Stimulated activated CD8-positive, alpha-beta memory T cell treated with anti-CD3 and anti-CD28 coated beads, Interleukin-2, amount 100 ng/mL, for 1 hour (primary cell): ENCODE measurements at places on chromosomes 1 and 21.

DNA sequence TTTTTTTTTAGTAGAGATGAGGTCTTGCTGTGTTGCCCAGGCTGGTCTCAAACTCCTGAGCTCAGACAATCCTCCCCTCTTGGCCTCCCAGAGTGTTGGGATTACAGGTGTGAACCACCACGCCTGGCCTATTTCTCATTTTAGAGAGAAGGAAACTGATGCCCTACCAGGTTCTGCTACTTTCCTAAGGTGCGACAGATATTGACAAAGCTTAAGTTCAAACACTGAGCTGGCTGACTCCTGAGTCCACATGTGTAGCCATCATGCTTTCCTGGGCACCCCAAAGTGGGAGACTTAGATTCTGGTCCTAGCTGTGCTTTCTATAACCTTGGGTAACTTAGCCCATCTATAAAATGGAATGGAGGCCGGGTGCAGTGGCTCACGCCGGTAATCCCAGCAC, 5.1 kb upstream of the TMEM222 start:
- no peak for DNase-seq

- DNase-seq, result no peak
These were observed 13.4 kb downstream of the HYI start for GRCh38 chr1:43440358-43440757.

DNA sequence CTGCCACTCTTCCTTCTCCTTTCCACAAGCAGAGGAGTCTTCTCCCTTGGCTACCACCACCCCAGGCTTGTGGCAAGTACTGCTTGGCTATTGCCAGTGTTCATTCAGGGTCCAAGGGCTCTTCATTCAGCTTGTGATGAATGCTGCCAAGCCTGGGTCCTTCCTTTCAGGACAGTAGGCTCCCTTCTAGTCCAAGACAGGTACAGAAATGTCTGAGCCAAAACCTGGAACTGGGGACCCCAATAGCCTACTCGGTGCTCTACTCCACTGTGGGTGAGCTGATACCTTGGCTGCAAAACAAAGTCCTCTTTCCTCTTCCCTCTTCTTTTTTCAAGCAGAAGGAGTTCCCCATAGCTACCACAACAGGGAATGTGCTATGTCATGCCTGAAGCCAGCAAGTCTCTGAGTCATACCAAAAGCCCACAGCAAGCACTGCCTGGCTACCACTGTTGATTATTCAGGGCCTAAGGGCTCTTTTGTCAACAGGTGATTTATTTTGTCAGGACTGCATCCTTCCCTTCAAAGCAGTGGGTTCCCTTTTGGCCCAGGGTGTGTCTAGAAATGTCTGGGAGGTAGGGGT, 268.9 kb downstream of the HHAT start:
- DNase-seq, result no peak

DNA sequence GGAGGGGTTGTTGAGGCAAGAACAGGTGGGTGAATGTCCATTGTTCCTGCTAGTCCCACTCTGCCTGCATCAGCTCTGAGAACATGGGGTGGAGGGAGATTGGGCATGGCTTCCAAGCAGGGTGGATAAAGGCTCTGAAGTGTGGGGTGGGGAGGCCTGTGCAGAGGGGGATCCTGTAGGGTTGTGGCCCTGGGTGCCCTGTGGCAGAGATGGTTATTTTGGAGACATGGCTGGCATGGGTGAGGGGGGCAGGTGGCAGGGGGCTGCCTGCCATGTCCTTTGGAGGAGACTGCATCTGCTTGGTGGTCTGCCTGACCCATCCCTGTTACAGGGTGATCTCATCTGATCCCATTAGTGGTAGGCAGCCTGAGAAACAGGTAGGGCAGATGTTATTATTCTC, 11.2 kb downstream of the MYOG start:
- DNase-seq, result no peak

- DNase-seq, result no peak
These were observed 93.5 kb downstream of the SIK1 start for GRCh38 chr21:43333298-43334062.

DNA sequence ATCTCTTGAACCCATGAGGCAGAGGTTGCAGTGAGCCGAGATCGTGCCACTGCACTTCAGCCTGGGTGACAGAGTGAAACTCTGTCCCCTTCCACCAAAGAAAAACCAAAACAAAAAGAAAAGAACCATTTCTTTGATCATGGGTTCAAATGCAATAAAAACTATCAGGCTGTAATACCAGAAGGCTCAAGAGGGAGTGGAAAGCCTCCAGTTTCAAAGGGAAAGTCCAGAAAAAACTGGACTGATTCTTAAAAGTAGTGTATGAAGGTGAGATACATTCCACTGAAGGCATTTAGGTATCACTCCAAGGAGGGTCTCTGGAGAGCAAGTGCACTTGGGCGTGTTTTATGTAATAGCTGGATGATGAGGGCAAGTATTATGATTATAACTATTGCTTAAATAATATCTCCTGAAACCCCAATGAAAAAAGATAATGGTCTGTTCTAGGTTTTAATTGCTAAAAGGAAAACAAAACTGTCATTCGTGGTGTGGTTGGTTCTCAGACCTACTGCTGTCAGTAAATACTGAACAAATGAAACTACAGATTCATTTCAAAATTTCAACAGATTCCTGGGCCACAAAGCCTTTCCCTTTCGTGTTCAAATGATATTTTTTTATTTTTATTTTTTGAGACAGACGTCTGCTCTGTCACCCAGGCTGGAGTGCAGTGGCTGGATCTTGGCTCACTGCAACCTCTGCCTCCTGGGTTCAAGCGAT, 6.0 kb upstream of the CAMTA1 start:
- no peak for DNase-seq

DNA sequence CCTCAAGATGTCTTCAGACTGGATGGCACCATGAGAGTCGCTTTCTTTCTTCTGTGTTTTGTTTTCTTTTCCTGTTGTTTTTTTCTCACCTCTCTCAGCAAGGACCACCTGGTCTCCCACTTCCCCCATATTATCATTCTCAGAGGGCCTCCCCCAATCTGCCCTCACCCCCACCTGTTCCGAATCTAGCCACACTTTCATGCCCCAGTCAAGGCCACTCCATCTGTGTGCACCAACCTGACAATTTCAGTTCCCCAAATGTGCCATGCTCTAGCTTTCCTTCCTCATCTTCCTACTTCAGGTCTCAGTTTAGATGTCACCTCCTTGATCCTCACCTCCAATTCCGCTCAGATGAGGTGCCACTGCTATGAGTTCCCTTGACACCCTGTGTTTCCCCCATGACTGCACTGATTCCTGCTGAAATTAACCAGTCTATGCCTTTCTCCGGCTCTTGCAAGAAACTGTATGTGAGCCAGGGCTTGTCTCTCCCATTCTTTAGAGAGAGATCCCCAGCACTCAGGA, 146.2 kb downstream of the PLPP3 start:
- no peak for DNase-seq

DNA sequence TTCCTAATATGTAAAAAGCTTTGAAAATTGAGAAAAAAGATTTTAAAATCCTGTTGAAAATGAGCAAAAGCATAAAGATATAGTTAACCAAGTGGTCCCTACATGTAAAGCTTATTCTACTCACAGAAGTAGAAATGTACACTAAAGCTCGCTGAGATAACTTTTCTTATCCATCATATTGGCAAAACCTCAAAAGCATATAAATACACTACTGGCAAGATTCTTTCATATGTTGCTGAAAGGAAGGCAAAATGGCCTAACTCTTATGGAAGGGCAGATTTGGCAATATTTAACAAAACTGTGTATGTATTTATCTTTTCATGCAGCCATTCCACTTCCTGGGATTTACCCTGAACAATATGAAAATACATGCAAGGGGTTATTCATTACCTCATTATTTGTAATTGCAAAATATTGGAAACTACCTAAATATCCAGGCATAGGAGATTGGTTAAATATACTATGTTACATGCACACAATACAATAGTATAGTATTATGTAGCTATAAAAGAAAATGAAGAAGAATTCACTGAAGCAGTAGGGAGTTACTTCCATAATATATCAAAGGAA, 43.2 kb upstream of the LYPLAL1 start:
- no peak for DNase-seq

- DNase-seq, result no peak
These were observed 667.6 kb upstream of the NCAM2 start for GRCh38 chr21:20330652-20331051.

- no peak for DNase-seq
These were observed 3.6 kb upstream of the SUCO start for GRCh38 chr1:172529304-172529703.

DNA sequence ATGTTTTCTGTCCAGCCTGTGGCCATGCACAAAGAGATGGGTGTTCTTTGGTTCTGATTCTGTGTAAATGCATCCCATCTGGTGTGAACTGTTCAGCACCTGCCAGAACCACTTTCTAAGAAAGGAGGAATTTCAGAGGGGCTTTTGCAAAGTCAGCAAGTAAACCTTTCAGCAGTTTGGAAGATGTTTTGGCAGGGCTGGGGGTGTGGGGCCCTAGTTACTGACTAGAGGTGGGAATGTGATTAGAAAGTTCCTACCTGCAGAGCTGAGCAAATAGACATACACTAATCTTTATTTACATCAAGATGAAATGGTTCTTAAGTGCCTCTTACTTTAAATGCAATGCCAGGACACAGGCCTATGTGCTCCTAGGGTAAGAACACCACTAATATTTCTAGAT, 378.1 kb upstream of the USP24 start:
- DNase-seq, result no peak

- DNase-seq, result no peak
These were observed 23.7 kb downstream of the RRP1 start for GRCh38 chr21:43812957-43813655.

- no peak for DNase-seq
These were observed 550 bp downstream of the TMPRSS3 start for GRCh38 chr21:42395302-42395701.

DNA sequence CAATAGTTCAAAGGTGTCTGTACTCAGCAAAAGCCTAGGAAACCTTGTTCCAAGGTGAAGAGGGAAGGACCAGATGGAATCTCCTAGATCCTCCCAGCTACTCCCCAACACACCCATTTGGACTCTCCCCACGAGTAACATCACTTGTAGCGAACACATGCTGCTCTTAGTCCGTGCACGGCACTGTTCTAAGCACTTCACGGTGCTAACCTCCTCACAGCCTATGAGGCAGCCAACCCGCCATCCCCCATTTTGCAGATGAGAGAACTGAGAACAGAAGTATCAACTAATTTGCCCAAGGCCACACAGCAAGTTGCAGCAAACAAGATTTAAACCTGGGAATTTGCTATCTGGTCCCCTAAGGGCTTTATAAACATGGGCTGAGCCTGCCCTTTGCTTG, 24.3 kb downstream of the MRPL37 start:
- DNase-seq, result no peak

DNA sequence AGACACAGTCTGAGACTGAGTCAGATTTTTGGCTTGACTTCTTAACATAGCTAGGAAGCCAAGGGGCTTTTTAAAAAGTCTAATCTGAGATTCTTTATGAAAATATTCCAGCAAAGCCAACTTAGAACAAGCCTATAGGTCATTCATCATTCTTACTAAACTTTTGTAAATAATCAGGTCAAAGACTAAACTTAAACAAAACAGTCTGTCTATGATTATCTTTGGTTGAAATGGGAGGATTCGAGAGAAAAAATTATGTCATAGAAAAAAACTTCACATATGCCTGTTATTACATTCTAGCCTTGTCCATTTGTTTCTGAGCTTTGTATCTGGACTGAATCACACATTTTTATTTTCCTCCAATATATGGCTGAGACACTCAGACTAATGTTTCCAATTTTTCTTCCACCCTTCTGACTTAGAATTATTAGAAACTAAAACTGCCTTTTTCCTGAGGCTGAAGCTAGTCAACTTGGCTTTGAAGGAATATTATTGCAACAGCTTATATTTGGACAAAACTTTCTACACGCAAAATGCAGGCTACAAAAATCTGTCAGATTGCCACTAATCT, 83.3 kb downstream of the ETS2 start:
- DNase-seq, result no peak

DNA sequence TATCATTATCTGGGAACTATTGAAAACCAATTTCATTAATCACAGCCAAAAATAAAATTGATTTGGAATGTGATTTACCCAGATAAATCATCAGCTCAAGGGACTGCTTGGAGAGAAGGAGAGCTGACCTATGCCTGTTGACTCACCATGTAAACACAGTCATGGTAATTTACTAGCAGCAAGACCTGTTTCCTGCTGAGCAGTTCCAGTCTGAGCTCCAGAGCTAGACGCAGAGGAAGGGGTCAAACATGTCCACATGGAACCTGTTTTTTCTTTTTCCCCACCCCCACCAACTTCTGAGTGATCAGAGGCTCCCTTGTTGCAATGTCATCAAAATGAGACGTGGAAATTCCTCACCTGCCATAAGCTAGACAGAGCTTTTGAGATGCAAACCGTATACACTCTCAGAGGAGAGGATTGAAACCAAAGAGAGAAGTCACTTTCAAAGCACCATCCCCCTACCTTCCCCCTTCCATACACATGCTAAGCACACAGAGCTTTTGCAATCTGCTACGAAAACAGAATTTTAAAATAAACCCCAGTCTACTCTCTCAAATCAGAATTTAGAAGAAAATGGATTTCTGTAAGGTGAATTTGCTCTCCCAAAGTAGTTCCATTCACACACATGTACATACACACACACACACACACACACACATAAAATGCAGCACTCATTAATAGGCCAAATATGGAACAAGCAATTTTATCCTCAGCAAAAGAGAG, 55.9 kb upstream of the PTGFRN start:
- DNase-seq, result no peak

DNA sequence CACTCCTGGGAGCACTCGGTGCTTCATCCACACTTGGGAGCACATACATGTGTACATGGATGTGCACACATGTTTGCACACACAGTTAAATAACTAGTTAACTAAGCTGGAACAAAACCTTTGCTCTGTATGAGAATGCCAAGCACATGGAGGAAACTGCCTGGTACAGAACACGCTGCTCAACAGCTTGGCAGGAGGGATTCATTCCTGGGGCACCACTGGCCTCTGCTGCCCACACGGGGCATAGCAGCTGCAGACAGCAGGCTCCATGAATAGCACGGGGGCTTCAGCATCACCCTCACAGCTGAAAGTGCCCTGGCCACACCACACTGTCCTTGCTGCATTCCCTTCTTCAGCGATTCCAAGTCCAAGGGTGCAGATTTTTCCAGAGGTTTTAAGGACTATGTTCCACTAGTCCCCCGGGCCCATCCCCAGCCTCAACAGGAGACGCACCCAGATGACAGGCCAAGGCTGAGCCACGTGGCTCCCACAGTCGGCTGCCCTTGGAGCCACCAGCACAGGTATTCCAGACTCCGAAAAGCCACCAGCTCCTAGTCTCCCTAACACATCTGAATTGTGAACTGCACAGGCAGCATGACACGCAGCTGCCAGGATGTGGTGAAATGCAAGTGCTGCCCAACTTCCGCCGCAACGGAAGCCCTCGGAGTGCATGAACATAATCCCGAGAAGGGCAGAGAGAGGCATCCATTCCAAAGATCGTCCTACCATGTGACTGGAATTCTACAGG, 16.9 kb downstream of the NPHP4 start:
- DNase-seq, result no peak
